Activated CD8-positive, alpha-beta memory T cell treated with anti-CD3 and anti-CD28 coated beads, Interleukin-2, amount 50 U/mL, for 4 hours (primary cell): ENCODE measurements at places on chromosomes 7 and 10.

GRCh38 chr10:32205670-32206069 is 141.3 kb downstream of the EPC1 start:
- no peak for DNase-seq

DNA sequence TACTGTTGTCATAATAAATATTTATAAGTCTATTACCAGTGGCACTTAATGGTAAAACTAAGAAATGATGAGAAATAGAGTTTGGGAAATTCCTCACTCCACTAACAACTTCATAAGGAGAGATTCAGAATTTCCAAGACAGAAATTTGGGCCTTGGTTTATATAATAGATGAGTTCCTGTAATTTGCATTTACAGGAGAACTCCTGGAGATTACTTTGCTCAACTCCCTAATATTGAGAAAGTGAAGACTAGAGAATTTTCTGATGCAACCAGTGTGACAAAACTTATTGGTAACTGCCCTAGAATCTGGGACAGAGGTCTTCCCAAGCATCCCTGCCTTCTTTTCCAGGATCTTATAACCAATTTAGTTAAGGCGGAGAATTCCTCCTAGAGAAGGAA is 49.1 kb upstream of the GSAP start:
- DNase-seq, result no peak

DNA sequence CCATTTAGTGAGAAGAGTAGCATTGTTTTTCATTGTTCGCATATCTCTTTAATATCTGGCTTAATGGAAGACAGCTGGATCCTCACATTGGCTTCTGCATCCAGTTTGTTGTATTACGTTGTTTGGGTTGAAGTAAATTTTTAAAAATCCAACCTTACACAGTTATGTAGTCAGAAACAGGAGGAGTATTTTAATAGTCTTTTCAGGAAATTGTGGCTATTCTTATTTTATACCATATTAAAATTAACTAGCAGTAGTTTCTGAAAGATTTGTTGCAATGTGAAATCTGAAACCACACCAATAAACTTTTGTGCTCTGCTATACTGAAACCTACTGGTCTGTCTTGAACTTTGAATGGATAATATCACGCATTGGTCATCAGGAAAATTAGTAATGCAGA is 27.9 kb downstream of the MYPN start:
- no peak for DNase-seq

- DNase-seq, result no peak
Observed at GRCh38 chr7:89681448-89681847, 472.8 kb upstream of the STEAP1 start.

DNA sequence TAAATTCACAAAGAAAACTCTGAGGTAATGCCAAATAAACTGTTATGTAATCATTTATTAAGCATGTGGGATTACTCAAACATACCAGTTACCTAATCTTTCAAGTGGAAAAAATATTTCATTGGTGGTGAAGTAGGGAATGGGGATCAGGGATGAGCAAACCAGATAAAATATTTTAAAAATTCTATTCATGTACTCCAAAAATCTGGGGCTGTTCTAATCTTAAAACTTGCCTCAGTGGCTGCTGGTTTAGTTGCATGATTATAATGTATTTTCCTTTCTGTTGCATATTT is 19.5 kb downstream of the LMOD2 start:
- DNase-seq, result no peak

GRCh38 chr7:30744075-30744417 is 7.9 kb upstream of the INMT start:
- no peak for DNase-seq

DNA sequence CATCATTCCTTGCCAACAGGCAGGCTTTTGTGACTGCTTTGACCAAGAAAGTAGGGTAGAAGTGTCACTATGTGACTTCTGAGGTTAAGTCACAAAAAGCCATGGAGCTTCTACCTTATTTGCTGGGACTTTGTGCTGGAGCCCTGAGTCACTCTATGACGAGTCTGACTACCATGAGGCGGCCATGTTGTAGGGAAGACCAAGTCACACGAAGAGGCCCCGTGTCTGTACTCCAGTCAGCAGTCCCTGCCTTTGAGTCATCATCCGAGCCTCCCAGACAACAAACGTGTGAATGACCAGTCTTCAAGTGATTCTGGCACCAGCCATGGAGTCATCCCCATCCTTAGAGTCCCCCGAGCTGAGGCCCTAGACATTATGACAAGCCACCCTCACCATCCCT is 3.5 kb upstream of the MYL10 start:
- no peak for DNase-seq

DNA sequence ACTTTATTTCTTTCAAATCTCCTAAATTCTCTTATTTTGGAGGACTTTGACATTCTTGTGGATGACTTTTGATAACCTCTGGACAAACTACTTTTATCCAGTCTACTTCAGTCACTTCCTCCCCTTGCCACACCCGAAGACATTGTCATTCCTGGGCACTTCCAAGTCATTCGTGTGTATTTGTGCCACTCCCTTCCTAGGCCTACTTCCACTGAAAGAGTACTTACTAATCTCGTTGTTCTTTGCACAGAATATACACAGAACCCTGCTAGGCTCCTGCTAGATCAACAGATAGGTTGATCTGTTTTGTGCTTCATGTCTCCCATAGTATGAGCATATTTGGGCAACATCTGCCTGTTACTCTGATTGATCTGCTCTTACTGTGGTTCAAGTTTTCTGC is 355.4 kb downstream of the HGF start:
- no peak for DNase-seq

DNA sequence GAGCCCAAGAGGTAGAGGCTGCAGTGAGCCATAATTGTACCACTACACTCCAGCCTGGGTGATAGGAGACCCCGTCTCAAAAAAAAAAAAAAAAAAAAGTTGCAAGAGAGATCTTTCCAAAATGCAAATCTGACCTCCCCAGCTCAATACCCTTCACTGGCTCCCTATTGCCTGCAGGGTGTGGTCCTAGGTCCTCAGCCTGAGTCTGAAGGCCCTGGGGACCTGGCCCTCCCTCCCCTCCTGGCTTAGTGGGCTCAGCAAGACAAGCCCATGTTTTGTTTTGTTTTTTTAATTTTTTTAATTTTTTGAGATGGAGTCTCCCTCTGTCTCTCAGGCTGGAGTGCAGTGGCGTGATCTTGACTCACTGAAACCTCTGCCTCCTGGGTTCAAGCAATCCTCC is 20.6 kb downstream of the SRRM3 start:
- no peak for DNase-seq

DNA sequence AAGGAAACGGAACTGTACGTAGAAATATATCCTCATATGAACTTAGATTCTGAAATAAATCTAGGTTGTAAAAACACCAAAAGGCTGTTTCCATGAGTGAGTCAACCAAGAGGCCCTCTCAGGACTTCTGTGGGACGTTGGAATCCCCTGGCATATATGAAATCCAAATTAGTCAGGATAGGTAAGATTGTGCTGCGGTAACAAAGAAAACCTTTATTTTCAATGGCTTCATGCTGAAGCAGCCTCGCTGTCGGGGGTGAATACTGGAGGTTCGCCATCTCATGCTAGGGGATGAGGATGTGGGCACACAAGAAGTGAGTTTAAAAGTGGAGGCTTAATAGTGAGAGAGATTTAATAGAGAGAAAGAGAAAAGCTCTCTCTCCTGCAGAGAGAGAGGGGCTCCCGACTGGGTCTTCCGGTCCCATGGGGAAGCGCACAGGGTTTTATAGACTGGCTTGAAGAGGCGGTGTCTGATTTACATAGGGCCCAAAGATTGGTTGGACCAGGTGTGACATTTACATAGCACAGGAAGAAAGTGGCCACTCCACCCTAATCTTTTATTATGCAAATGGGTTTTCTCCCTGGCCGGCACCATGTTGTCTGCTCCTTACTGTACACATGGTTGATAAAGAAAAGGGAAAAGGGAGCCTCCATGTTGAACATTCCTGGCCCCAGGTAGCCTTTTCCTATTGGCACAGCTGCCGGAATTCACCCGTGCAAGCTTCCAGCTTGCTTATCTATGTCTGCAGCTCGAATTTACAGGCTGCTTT is 52.3 kb upstream of the SEPHS1 start:
- no peak for DNase-seq

DNA sequence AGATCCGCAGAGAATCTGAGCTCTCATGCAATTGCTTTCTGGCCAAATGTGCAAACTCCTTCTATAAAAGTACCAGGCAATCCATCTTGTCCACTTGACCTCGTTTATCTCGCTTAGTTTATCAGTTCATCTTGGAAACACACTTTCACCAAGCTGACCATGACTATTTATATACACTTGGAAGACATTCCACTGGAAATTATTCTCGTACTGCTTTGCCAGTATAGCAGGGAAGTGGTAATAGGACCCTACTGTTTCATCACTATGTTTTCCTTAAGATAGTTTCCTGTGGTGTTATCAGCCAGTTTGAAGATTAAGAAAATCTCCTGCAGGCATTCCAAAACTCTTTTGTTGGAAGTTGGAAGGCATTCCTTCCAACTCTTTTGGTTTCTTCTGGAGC is 115.3 kb upstream of the FAM171A1 start:
- no peak for DNase-seq

GRCh38 chr7:12911053-12911452 is 223.6 kb downstream of the ARL4A start:
- no peak for DNase-seq

- DNase-seq, result peak; percentile 60
Observed at GRCh38 chr7:129144095-129144833, at the start of gene TSPAN33. TSPAN33 (plus strand) TSS chr7:129144707; CDS start chr7:129144981, 274 bp downstream.

GRCh38 chr7:87735360-87735759 is 107.2 kb downstream of the RUNDC3B start:
- DNase-seq, result no peak

DNA sequence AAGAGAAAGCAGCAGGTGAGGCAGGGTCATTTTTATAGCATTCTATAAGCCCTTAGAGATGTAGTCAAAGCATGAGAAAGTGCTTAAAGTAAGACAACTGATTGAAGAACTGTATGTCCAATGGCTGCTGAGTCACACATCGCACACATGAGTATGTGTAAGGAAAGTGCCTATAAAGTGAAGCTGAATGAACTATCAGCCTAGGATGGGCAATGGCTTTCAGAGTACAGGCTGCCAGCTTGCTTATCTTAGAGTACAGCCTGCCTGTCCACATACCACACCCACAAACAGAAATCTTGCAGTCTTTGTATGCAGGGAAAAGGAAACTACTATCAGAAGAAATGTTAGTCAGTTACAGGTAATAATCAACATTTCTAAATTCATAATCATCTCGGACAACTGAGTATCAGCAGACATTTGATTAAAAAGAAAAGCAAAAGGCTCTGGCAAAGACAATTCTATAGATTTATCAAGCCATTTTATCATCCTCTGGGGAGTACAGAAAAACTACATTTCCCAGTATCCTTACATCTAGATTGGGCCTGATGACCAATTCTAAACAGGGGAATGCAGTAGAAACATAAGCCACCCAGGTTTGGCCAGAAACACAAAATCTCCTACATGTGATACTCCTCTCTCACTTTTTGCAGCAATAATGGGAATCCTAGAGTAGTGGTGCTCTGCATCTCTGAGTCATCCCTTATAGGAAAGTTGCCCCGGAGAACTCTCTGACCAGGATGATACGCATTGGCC is 16.2 kb upstream of the EPHB6 start:
- no peak for DNase-seq

DNA sequence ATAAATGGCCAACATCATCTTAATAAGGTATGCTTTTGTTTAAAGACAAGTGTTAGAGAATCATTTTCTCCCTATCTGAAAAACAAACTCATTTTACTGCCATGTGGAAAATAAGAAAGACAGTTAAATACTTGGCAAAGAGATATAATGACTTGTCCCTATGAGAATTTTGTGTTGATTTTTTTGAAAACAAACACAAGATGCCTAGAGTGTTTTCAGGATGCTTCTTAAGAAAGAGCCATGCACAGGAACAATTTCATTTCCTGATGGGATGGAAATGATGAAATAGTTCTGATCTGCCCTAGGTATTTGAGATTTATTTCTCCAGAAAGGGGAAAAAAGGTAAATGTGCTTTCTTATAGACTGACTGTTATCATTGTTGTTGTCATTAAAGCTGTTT is 237.5 kb upstream of the GNAI1 start:
- DNase-seq, result no peak

- DNase-seq, result no peak
Observed at GRCh38 chr7:35261041-35261440, 7.1 kb upstream of the TBX20 start.

- no peak for DNase-seq
Observed at GRCh38 chr7:42694894-42695507, 216.9 kb downstream of the C7orf25 start.

DNA sequence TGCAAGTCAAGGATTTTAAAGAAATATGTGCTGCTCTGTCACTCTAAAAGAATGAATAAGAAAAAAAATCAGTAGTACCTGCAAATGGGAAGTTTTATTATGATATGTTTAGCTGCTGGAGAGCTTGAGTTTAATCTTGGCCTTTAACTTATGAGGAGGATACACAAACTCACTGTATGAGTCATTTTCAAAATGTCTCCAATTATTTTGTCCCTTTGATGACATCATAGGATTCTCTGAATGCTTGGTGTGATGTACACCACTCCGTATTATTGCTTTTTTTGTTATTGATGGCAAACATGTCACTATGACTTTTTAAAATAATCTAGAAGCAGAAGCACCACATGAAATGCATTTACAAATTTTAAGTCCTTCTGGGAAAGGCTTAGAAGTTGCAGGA is 125.8 kb downstream of the RALA start:
- no peak for DNase-seq

DNA sequence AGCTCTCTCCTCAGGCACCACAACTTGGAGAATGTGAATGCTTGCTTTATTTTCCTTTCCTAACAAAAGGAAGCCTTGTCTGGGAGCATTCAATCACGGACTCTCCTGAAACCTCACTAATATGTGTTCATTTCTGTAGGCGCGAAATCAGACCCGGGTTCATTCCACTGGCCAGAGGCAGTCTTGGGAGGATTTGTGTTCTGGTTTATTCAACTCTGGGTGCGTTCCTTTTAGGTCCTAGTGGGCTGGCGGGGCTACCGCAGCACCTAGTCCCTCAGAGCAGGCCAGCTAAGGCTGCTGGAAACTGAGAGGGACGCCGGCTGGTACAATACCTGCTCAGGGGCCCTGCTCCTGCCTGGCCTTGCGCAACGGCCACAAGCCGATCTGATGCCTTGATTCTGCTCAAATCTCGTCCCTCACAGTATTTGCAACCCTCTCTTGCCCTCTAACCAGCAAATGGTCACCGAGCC is 7.5 kb downstream of the HOXA4 start:
- DNase-seq, result no peak

DNA sequence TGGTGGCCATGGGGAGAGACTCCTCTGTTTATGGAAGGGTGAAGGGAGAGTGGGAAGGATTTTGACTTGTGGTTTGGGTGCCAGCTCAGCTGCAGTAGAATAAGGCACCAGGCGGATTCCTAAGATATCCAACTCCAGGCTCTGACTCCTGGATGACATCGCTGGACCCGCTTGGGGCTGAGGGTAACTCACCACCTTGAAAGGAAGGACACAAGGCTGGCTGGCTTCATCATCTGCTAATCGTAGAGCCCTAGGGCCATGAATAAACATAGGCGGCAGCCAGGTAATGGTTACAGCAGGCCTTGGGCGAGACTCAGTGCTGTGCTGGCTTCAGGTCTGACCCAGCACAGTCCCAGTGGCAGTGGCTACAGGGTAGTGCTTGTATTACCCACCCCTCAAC is 16.7 kb upstream of the LIPK start:
- DNase-seq, result no peak

- no peak for DNase-seq
Observed at GRCh38 chr7:134532954-134533218, 5.5 kb downstream of the AKR1B10 start.
